ENCODE measurements at places on chromosomes 13 and 19.

DNA sequence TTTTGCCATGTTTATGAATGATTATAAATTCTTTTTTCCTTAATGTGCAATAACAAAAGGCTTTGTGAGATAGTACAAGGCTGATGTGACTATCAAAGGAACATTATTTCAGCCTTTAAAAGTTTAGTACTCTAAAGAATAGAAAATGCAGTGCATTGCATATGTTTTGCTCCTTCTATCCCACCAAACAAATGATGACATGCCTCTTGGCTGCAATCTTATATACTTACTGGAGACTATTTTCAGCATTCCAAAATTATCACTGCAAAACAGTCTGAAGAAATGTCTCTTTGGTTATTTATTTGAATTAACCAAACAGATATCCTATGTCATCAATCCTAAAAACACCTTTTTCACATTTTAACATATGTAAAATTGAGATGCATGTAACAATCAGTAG, 776.5 kb upstream of the SPRY2 start:
- no peak for DNase-seq

GRCh38 chr13:21884299-21884909, 213.5 kb downstream of the FGF9 start:
- DNase-seq, result no peak

DNA sequence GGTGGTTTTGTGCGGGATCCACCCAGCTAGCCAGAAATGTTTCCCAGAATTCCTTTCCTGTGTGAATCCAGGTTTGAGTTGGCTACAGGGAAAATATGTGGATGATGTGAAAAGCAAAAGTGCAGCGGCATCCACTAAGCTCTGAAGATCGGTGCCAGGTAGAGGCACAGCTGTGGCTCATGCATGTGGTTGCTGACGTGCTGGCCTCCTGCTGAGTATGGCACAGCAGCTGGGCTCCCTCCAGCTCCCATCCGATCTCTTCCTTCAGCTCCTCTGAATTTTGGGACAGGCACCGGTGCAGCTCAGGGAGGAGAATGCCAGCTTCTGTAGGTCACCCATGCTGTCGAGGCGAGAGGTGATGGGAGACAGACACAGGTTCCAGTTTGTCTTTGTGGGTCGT, 84.0 kb upstream of the GSX1 start:
- DNase-seq, result no peak

GRCh38 chr19:37655689-37656371, 565 bp upstream of the ZFP30 start:
- peak; percentile 63 for DNase-seq

DNA sequence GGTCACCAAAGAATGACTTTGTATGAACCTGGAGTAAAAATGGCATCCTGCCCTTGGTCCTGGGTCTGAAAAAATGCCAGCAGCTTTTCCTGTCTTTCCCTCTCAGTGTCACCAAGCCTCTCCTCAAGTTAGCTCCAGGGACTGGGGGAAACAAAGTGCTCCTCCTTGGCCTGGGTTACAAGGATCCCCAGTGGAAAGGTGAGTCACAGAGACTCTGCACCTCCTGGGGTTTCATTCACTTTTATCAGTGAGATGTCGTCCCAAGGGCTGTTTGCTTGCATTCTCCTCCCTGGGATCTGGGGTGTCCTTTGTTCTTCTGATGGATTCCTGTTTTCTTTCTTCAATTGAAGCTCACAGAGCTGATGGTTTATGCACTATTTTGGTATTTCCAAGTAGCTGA, 93.2 kb upstream of the CSNK1A1L start:
- no peak for DNase-seq

GRCh38 chr13:111058796-111059506, 56.2 kb upstream of the ARHGEF7 start:
- no peak for DNase-seq

DNA sequence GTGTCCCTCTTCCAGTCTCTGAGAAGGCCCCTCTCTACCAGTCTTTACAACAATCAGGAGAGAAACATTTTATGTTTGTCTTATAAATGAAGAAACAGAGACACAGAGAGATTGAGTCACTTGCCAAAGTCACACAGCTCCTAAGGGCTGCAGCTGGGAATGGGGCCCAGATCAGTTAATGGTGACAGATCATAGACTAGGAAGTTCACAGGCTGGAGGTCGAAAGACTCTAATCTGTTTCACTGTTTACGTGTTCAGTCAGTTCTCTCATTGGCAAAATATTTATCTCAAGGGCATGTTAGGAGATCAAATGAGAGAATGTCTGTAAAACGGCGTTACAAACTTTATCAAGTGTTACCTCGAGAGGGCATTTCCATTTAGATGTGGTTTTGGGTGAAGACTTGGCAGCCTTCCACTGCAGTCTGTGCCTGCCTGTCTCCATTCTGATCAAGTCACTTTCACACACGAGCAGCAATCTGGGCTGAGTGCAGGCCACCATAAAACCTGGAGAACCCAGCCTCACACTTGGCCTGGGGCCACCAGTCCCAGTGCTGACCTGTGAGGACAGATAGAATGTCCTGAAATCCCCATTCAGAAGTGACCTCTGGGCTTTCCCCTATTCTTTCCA, 65.1 kb downstream of the SIAH3 start:
- no peak for DNase-seq

GRCh38 chr13:20796791-20797508, 23.2 kb upstream of the EEF1AKMT1 start:
- DNase-seq, result no peak

DNA sequence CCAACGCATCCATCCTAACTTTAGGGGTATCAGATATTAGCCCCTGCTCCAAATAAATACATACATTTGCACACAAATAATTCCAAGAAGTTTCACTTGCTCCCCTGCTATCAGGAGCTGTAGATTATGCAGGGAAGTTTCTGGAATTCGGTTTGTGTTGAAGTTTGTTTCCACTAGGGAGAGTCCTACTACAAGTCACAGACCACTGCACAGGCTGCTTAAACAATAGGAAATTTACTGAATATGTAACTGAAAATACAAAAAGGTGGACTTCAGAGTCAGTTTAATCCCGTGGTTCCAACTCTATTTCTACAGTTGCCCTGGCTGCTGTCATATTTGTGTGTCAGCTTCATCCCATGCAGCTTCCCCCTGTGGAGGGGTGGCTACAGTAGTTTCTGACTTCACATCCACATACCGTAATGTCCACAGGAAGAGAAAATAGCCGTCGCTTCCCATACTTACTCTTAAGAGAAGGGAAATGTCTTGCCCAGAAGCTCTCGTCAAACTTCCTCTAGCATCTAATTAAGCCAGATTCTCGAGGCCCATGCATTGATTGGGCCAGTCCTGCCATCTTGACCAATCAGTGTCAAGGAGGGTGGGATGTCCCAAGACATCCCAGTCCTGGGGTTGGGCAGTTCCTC, 286.6 kb downstream of the COG6 start:
- DNase-seq, result no peak

DNA sequence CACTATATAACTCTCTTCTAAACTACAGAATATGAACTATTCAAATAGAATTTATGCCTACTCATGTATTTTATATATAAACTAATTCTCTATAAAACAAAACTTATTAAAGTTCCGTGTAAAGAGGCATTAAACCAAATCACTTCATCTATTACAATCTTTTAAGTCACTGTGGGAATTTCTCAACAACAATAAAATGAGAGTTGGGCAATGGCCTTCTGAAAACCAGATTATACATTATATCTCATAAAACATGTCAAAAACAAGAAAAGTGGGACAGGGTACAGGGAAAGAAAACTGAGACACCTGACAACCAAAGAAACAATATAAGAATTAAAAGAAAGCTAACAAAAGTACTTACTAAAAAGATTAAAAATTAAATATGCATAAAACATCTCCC, 145.2 kb downstream of the DIAPH3 start:
- no peak for DNase-seq

- no peak for DNase-seq
These were observed 690.9 kb downstream of the SLITRK6 start for GRCh38 chr13:85108356-85108755.

Measured in activated CD4-positive, CD25-positive, alpha-beta regulatory T cell (primary cell).